AG09309 (cell line): ENCODE measurements at places on chromosomes 1 and 21.

GRCh38 chr1:231584117-231584516 is 42.5 kb upstream of the DISC1 start:
- peak; percentile 51 for DNase-seq

- peak; percentile 35 for DNase-seq
Measured at GRCh38 chr1:11272832-11273594, at the start of gene UBIAD1. Gene UBIAD1 (plus strand): TSS chr1:11273198. CDS start chr1:11273532, 334 bp downstream.

DNA sequence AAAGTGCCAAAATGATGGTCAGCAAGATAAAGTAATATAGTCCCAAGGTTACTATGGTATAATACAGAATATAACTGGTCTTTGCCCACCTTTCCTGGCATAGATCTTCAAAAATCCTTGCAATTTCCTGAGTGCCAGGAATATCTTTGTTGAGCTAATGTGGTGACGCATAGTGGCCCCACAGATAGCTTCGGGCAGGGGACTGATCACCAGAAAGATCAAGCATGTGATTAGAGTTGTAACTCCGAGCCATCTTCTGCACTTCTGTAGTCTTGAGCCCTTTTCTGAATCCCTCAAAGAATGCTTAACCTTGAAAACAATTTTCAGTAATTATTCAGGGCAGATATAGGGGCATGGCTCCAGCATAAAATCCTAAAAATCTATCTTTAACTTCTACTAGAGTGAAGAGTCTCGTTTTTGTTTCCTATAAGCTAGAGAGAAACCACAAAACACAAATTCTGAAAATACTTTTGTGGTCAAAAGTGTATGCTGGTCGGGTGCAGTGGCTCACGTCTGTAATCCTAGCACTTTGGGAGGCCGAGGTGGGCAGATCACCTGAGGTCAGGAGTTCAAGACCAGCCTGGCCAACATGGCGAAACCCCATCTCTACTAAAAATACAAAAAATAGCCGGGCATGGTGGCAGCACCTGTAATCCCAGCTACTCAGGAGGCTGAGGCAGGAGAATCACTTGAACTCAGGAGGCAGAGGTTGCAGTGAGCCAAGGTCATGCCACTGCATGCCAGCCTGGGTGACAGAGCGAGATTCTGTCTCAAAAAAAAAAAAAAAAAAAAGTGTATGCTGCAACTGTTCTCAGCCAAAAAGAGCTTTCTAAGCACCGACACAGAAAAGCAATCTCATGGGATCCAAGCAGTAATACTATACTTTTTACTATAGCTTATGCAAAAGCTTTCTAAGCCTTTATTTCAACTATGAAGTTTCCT is 62.8 kb downstream of the NVL start:
- no peak for DNase-seq

- no peak for DNase-seq
Measured at GRCh38 chr1:70707214-70707613, 296.1 kb downstream of the CTH start.

- no peak for DNase-seq
Measured at GRCh38 chr1:23496490-23497181, 12.7 kb upstream of the ASAP3 start.

DNA sequence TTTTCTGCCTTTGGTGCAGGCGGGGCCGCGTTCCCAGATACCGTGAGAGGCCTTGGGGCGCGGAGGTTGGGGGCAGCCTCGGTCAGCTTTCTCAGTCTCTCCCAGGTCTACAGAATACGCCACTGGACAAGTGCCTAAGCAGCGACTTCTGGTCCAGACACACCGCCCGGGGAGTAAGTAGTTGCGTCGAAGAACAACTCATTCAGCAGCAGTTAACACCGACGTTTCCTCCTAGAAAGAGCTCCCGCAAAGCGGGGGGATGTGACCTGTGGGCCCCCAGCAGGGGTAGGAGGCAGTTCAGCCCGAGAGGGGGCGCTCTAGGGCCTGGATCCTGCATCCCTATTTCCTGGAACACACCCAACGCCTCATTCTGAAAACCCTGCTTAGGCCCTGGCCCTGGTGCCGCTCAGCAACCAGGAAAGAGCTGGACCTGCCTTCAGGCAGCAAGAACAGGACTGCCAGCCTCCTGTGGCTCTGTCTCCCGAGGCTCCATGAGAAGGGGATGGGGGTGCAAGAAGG is 6.5 kb upstream of the BARHL2 start:
- DNase-seq, result no peak

GRCh38 chr1:55702064-55702463 is 486.9 kb upstream of the USP24 start:
- no peak for DNase-seq

- DNase-seq, result no peak
Measured at GRCh38 chr1:76576876-76577524, 290.3 kb upstream of the ST6GALNAC5 start.

GRCh38 chr1:189662190-189662589 is 815.5 kb downstream of the BRINP3 start:
- no peak for DNase-seq

- DNase-seq, result no peak
Measured at GRCh38 chr1:42963378-42964043, 4.8 kb upstream of the SLC2A1 start.

DNA sequence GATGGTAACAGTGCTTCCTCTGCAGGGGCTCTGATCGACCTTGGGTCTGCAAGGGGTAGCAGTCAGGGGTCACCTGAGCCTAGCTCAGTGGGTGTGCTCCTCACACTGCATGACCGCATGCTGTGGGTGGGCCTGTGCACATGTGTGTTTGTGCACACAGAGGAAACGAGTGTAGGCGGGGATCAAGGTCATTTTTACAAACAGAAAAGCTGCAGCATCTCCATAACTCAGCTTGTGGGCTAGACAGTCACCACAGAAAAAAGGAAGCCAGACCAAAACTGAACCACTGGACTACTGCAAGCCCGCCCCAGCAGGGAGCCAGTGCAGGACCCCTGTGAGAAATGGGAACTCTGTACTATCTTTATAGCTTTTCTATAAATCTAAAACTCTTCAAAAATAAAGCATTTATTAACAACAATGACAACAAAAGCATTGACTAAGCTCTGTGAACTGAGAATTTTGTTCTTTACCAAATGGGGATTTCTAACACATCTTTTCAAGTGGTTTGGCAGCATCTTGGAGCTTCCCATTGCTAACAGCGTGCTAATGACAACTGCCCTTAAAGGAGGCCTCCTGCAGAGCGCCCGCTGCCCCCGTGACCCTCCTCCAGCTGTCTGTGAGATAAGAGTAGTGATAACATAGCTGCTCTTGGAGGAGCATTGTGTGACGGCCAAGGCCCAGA is 19.9 kb upstream of the NEK2 start:
- DNase-seq, result no peak

GRCh38 chr1:87916965-87917364 is 588.3 kb downstream of the LMO4 start:
- peak; percentile 3 for DNase-seq

DNA sequence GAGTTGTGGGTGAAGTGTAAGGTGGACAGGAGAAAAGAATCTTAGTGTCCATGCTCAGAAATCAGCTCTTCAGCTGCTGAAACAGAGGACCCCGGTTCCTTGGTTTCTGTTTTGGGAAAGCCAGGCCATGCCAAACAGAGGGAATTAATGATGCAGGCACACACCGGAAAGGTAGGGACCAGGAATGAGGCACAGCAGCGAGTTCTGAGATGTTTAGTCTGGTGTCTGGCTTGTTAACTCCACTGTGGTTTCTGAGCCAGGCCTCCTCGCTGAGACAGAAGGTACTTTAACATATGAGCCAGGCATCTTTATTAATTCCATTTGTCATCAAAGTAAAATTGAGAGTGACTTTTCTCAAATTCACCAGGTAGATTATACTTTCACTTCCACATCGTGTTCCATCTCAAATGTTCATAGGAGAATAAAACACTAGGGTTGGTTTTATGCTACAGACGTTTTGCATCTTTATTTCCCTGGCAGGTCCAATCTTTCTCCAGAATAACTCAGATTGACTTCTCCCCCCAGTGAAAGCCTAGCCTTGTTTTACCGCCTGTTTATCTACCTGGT is 23.5 kb downstream of the LRRC8D start:
- DNase-seq, result no peak

- no peak for DNase-seq
Measured at GRCh38 chr1:100834777-100835660, 59.6 kb downstream of the EXTL2 start.

DNA sequence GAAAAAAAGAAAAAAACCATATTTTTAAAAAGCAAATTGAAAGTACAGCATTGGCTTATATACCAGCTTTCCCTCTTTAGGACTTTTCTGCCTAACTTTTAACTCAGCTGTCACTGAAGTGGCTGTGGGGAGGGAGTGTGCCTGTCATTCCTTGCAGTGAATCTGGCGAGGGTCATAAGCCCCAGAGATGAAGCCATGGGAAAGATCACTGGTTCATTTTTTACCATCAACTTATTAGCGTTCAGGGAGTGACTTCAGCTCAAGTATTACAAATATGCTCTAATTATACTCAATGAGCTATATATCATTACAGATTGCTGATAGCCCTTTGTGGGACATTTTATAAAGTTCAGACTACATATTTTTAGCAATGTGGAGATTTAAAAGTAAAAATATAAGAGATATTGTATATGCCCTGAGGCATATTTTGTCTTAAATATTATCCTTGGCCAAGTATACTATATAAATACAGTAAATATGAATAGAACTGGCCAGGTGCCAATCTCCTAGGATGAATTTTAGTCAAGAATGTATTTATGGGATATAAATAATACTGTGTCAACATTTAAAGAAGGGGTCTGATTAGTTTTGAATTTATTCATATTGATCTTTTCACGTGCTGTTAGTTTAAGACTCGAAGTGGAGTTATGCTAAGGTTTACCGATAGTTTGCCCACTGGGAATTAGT is 4.4 kb downstream of the TGFB2 start:
- no peak for DNase-seq

DNA sequence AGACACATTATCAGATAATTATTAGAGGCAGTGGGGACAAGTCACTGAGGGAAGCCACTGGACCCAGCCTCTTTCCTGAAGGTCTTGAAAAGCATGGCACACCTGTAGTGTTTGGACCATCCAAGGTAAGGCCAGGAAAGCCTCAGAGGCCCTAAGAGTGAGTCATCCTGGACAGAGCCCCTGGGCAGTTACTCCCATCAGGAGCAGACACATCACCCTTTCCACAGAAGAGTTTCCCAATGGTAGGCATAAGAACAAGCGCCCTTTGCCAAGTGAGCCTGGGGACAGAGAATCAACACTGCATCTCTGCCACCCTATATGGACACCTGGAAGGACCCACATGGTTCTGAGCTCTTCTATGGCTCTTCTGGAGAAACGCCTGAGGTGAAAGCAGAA is 136.0 kb downstream of the PLXNA2 start:
- DNase-seq, result no peak

DNA sequence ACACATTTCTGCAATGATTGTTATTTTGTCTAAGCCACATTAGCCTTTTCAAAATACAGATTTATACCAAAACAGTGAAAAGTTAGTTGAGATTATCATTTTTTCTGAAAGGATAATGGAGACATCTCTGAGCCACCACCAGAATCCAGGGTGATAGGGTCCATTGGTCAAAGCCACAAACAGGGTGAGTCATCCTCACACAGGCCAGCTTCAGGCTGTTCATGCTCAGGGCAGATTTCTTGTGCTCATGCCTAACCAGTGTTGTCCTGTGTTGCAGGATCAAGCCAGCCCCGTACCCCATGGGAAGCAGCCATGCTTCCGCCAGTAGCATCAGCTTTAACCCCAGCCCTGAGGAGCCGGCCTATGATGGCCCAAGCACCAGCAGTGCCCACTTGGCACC is 13.4 kb downstream of the ELOA start:
- DNase-seq, result no peak

- no peak for DNase-seq
Measured at GRCh38 chr1:28848416-28848815, 36.4 kb downstream of the OPRD1 start.

DNA sequence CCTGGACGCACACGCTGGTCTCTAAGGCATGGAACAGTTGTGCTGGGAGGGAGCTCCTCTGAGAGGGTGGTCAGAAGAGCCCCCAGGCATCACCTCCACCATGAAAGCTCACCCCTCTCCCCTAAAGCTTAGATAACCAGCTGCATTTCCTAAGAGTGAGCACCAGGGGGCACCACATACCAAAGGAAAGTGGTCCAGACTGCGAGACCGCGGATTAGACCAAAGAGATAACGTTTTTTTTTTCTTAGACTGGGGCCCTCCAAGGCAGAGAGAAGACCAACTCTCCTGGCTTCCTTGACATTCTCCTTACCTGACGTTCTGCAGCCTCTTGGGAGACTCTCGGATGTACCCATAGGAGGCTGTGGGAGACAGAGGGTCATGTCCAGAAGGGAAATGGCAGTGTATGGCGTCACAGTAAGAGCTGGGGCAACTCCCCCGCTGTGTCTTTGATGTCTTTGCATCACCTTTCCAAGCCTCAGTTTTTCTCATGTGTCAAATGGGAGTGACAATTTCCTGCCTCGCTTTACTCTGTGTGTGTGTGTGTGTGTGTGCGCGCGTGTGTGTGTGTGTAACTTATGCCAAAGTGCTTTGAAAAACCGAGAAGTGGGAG is 12.3 kb upstream of the IFNLR1 start:
- DNase-seq, result no peak
